T-helper 1 cell (primary cell): ENCODE measurements at places on chromosomes 11 and 22.

DNA sequence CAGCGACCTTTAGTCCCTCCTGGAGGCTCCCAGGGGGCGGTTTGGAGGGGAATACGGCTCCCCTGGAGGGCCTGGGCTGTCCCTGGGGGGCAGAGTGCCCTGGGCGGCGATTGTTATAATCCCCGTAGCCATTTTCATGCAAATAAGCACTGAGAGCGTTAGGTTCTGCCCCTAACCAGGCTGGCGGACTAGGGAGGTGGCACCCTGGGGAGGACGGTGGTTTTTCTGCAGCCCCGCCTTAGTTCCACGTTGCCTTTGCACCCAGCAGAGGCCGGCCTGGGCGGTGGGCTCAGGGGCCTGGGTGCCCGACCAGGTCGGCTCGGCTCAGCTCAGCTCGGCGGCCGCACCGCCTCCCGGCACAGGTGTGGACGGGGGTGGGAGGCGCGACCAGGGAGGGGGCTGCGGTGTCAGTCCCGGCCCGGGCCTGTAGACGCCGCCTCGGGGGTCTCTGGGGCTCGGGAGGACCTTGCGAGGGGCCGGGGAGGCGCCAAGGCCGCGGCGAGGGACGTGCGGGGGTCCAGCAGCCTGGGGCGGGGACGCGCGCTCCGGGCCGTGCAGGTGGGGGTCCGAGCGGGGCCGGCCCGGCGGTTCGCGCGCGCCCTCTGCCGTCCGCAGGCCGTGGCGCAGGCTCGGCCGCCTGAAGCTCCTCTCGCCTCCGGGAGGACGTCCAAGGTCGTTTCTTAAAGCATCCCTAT is 2.3 kb upstream of the DUSP8 start:
- peak; percentile 38 for DNase-seq

- DNase-seq, result no peak
Measured at GRCh38 chr22:26957897-26958296, 300.5 kb downstream of the MIAT start.

DNA sequence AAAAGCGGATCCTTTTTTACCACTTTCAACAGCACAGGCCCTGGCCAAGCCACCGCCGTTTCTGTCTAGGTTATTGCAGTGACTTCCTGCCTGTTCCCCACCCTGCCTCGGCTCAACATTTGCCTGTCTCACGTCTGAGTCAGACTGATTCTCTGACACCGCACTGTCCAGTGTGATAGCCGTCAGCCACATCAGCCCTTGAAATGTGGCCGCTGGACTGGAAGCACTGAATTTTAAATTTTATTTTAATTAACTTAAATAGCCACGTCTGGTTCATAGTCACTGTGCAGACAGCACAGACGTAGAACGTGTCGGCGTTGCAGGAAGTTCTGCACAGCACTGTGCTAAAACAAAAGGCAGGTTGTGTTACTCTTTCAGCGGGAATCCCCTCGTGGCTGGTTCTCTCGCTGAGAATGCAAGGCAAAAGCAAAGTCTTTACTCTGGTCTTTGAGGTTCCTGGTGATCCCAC is 56.3 kb upstream of the ADSL start:
- DNase-seq, result peak; percentile 66

DNA sequence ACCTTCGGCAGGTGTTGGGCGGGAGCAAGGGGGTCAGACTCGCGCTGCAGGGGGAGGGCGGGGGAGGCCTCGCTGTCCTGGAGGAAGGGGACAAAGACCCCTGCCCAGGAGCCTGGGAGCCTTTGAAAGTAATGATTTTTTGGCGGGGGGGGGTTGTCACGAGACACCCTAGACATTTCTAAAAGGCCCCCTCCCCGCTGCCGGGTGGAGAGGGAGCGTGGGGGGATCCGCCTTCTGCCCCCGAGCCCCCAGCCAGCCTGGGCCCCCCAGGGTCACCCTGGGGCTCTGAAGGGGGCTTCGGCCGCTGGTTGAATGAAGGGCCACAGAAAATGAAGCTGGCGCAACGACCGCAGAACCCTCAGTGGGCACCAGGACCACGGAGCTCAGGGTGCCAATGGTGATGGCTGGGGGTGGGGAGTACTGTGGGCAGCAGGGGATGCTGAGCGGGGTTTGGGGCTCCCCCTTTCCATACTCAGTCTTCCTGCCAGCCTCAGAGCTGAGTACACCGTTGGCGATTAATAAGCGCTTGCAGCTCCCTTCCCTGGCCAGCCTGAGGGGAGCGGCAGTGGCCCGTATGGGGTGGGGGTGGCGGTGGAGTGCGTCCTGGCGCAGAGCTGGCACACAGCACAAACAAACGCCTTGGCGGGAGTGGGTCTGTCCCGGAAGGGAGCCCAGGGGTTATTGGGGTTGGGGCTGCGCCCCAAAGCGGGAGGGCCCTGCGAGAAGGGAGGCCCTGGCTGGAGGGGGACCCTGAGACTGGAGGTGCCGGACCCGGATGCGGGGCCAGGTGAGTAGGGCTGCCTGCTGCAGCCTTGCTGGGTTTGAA is 1.2 kb upstream of the DUSP8 start:
- no peak for DNase-seq

- DNase-seq, result no peak
Measured at GRCh38 chr11:57343825-57344224, 5.7 kb downstream of the P2RX3 start.

DNA sequence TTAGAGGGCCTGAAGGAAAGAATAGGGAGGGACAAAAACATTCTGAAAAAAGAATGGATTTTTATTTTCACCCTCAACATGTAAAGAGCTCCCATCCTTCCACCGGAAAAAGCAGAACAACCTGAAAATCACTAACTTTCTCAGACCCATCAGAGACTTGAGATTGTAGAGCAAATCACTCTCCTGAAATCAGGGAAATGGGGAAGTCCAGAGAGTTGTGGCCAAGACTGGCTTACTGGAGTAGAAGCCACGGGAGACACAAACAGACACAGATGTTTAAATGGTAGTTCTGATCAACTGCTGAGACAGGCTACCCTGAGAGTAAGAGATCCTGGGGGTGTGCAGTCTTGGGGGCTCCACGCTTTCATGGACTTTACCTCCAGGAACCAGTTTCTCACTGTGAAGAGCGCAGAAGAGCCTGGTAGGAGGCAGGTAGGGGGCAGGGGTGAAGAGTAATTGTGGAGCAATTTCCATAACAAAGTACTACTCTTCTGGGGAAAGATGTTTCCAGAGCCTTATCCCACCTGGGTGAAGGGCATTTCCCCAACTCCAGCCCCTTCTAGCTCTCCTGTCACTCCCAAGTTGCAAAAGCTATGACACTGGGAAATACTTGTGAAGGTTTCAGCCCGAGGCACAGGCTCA is 47.1 kb downstream of the ASCL2 start:
- DNase-seq, result no peak

GRCh38 chr11:44620328-44620725 is 54.9 kb downstream of the CD82 start:
- no peak for DNase-seq

DNA sequence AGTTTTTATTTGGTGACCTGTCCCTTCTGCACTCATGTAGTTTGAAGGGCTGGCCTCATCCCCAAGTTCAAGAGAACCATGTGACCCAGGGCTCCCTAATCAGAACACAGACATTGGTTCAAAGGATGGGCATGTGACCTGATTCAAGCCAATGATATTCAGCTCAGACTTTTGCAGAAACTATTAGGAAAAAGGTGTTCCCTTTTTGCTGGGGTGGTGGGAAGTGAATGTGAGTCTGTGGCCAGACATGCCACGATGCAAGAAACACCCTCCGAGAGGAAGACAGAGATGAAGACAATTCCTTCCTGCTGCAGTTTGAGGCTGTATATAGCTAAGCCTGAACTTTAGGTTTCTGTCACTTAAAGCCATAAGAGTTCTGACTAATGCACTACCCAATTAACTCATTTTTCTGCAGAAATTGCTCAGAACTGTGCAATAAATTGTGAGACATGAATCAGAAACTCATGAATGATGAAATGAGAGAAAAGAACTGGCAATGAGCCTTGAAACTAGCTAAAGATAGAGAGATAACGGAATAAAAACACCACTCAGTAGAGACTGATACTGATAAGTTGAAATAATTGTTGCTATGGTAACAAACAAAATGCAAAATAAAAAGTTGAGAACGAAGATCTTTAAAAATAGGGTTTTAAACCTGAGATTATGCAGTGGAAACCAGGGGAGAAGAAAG is 9.2 kb upstream of the MAPK1 start:
- no peak for DNase-seq

GRCh38 chr11:78446210-78446609 is 28.6 kb upstream of the GAB2 start:
- DNase-seq, result no peak

DNA sequence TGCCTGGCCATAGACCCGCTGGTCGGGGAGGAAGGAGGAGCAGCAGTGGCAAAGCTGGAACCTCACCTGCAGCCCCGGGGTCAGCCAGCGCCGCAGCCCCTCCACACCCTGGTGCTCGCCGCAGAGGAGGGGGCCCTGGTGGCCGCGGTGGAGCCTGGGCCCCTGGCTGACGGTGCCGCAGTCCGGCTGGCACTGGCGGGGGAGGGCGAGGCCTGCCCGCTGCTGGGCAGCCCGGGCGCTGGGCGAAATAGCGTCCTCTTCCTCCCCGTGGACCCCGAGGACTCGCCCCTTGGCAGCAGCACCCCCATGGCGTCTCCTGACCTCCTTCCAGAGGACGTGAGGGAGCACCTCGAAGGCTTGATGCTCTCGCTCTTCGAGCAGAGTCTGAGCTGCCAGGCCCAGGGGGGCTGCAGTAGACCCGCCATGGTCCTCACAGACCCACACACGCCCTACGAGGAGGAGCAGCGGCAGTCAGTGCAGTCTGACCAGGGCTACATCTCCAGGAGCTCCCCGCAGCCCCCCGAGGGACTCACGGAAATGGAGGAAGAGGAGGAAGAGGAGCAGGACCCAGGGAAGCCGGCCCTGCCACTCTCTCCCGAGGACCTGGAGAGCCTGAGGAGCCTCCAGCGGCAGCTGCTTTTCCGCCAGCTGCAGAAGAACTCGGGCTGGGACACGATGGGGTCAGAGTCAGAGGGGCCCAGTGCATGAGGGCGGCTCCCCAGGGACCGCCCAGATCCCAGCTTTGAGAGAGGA is 11.9 kb downstream of the TMEM121B start:
- DNase-seq, result no peak

DNA sequence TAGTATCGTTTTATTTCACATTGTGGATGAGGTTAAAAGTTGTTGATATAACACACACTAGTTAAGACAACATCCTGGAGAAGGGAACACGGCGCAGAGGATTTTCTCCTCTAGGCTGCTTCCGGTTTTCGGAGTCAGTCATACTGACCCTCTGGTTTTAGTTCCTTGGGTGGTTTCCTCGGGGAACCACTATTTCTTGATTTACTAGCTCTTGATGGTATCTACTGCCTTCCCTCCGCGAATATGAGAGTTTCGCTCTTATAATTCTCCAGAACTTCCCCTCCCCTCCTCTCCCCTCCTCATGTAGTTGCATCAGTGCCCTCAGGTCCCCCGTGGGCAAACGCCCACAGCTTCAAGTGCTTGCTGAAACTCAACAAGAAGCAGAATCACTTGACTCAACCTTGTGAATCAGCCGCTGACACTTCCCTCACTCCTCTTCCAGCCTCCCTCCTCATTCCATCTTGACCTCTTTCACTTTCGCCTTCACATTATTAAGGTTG is 15.9 kb upstream of the APOBEC3A start:
- no peak for DNase-seq

GRCh38 chr11:44615041-44615755 is 49.7 kb downstream of the CD82 start:
- DNase-seq, result no peak

- no peak for DNase-seq
Measured at GRCh38 chr11:94794287-94795168, 26.4 kb downstream of the AMOTL1 start.

- DNase-seq, result no peak
Measured at GRCh38 chr11:60343094-60343704, 16.1 kb downstream of the MS4A6E start.
